OCI-LY7 (cell line): ENCODE measurements at places on chromosomes 5 and 9. TPM values are rescaled to one million over a fixed set of nuclear protein-coding genes. Genes with fewer than 3 reads are reported as not detected.

- peak; percentile 55 for DNase-seq
Observed at GRCh38 chr5:176578391-176578808, 29.3 kb downstream of the CDHR2 start.

Gene F2RL2
- not detected in 2 replicates for total RNA-seq

- DNase-seq = no peak
Observed at GRCh38 chr9:81045658-81046057, 643.7 kb downstream of the TLE1 start.

Gene IL9
- total RNA-seq = not detected in 2 replicates

DNA sequence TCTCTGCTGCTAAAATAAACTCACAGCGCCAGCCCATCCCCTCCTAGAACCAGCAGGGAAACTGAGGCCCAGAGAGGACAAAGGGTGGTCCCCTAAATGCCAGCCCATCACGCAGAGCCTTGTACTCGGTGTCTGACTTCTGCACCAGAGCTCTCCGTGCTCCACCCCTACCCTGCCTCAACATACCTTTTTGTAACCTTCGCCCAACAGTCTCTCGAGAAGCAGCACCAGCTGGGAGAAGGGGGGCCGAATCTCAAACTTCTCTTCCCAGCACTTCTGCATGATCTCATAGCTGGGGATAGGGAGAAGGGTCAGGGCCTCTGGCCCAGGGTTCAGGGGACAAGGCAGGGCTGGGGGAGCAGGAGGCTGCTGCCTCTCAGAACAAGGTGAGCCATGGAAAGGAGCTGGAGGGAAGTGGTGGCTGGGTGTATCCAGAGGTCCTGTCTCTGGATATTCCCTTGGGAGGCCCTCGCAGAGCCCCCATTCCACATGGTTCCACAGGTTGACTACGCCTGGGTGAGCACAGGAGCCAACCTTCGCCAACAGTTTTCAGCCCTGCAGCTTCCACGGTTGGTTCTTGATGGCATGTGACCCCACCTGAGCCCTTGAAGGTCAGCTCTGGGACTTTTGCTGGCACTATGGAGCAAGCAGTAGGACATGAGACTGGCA is 32.3 kb upstream of the CSF1R start:
- DNase-seq = no peak

GRCh38 chr5:57067597-57067924 is 106.3 kb upstream of the GPBP1 start:
- no peak for DNase-seq

GRCh38 chr5:89324990-89325389 is 442.0 kb upstream of the MEF2C start:
- no peak for DNase-seq

GRCh38 chr5:95532415-95532814 is 22.4 kb downstream of the SKIC3 start:
- no peak for DNase-seq

- no peak for DNase-seq
Observed at GRCh38 chr5:62475072-62475471, 62.5 kb downstream of the IPO11 start.
